ENCODE measurements at places on chromosomes 5 and 9.

DNA sequence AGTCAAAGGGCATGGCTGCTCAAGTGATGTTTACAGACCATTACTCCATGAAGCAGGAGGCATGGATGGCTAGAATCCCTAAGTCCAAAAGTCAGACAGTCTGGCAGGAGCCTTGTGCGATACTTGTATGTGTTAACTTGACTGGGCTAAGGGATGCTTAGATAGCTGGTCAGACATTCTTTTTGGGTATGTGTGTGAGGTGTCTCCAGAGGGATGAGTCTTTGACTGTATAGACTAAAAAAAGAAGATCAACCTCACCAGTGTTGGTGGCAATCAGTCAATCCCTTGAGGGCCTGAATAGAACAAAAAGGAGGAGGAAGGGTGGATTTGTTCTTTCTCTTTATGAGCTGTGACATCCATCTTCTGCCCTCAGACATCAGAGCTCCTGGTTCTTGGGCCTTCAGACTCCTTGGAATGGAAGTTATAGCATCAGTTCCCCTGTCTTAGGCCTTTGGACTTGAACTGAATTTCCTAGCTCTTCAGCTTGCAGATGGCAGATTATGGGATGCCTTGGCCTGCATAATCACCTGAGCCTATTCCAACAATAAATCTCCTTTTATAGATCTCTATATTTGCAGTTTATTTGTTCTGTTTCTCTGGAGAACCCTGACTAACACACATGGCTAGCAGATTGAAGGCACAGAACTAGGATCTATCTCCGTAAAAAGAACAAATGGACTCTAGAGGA lies 9.7 kb upstream of the HSPB3 start:
- DNase-seq = no peak

DNA sequence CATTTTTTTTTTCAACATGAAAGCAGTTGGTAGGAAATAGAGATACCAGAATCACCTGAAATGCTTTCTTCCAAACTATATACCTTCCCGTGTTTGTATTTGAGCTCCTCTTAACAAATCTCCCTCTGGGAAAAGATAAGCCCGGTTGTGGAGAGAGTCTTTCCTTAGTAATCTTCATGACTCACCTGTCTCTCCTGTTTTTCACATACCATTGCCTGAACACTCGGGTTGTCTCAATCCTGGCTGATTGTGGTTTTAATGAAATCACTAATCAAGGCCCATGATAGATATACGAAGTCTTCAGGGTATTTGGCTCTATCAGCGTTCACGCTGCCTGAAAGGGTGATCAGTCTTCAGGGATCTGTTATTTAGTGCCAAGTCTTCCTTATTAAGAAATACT lies 136.7 kb downstream of the MAN2A1 start:
- no peak for DNase-seq

GRCh38 chr9:116701940-116702642 lies 15.0 kb downstream of the TRIM32 start:
- DNase-seq = no peak

DNA sequence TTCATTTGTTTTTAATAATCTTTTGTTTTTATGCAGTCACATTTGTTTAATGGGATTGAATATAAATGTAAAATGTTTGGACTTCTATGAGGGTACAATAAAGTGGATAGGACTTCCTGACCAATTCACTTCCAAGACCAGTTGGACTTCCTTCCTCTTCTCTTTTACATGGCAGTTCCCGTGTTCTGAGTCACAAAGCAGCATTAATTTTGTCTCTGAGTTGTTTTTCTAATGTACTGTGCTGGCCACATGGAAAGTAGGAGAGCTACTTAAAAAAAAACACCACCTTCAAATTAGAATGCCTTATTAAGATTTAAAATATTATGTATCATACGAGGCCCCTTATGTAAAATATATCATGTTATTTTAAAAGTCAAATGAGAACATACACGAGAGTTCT lies 87.3 kb downstream of the CCDC171 start:
- DNase-seq = no peak

DNA sequence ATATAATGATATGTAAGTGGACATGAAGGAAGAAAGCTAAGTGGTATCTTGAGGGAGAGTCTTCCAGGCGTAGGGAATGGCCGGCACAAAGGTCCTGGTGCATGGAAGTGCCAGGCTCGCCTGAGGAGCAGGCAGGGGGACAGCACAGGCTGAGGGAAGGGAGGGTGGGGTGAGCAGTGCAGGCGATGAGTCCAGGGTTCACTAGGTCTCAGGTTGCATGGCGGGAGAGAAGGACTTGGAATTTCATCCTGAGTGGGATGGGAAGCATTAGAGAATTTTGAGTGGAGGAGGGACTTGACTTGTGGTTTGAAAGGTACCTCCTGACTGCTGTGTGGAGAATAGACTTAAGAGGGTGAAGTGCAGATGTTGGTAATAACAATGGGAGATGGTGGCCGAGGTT lies 268.9 kb downstream of the ARHGEF28 start:
- no peak for DNase-seq

DNA sequence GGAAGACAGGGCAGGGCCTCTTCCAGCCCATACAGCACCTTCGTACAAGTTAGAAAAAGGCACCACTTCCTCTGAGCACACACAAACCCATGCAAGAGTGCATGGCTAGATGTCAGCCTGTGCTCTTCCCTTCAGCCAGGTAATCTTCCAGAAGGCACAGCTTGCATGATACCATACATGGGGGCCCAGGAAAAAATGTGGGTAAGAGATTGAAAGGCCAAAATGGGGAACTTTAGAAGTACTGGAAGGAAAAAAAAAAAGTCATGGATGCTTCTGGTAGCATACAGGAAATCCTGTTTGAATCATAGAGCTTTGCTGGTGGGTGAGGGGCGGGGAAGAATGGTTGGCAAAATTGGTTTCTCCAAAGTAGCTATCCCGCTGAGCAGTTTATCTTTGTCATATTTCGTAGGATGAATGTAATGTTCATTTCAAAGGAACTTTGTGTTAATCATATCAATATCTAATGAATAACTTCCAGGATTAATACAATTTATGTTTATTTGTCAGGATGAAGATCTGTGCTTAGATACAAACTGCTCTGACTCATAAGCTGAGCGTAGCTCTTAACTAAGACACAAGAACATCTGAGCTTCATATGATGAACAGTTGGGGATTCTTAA lies 78.2 kb upstream of the MAP3K1 start:
- no peak for DNase-seq

DNA sequence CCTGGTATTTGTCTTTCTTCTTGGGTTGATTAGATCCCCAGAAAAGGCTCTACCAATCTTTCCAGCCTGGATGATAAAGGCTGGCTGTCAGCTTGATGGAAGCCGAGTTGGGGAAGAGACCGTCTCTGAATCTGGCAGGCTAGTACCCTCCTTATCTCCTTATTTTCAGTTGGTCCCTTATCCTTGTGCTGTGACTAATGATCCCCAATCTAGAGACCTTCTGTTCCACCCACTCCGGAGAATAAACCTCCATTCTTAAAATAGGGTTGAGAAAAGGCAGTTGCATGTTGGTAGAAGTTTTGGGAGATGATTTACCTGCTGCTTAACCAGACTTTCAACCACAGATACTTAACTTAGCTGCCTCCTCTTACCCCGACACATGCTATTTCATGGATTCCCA lies 52.3 kb downstream of the PRKACG start:
- DNase-seq = no peak

GRCh38 chr5:5377780-5378179 lies 44.7 kb upstream of the ICE1 start:
- DNase-seq = no peak

DNA sequence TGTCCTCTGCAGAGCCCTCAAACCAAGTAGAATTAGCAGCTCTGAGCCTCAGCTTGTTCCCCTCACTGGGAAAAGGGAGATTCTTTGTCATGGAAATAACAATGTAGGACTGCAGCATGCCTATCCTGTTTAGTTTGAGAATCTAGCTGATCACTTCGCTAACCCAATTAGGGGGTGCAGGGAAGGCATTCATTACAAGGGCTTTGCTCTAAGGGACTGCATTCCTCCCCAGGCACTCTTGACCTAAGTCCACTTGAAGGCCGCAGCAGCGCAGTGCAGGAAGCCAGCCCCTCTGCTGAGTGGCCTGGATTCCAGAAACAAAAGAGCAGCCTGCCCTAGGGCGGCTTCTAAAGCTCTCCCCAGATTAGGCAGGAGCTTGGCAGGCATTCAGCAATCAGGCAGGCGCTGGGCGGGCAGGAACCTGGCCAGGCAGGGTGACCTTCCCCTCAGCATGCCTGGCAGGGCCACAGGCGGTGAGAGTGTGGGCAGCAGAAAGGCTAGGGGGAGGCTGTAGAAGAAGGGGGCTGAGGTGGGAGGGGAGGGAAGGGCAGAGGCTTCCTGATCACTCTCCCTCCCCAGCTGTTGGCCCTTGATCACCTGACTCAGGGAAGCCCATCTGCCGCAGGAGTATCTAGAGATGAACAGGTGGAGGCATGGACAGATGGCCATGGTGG lies 24.8 kb downstream of the CCNJL start:
- DNase-seq = no peak

DNA sequence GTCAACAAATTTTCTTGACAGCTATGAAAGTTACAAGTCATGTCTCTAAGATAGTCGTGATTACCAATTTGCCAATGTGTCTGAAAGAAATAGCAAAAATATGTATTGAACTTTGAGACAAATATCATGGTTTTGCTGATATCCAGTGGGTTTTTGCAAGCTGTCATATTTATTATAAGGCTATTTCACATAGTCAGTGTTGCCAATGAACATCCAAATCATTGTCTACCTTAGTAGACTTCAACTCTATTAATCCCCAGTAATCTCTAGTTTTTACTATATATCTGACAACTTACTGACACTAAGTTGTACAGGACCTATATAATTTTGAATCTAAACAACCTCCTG lies 203.2 kb downstream of the TSSK1B start:
- DNase-seq = no peak

GRCh38 chr5:132641241-132641723 lies 16.7 kb upstream of the IL13 start:
- no peak for DNase-seq

DNA sequence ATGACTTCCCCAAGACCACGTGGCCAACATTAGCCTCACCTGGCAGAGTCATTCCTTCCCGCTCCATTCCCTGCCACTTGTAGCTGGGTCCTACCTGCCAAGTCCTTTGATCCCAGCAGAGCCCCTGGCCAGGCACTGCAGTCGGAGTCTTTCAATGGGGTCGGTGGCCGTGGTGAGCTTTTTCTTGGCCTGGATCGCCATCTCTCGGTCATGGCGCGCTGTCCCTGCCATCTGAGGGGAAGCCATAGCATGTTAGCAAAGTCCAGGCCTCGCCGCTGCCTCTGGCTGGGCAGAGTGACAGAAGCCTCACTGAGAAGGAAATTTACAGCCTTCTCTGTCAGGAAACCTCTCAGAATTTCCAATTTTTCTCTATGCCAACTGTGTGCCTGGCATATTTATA lies 17.5 kb downstream of the CAPSL start:
- DNase-seq = no peak

- DNase-seq = no peak
Observed at GRCh38 chr9:89922099-89922498, 317.3 kb downstream of the GADD45G start.

DNA sequence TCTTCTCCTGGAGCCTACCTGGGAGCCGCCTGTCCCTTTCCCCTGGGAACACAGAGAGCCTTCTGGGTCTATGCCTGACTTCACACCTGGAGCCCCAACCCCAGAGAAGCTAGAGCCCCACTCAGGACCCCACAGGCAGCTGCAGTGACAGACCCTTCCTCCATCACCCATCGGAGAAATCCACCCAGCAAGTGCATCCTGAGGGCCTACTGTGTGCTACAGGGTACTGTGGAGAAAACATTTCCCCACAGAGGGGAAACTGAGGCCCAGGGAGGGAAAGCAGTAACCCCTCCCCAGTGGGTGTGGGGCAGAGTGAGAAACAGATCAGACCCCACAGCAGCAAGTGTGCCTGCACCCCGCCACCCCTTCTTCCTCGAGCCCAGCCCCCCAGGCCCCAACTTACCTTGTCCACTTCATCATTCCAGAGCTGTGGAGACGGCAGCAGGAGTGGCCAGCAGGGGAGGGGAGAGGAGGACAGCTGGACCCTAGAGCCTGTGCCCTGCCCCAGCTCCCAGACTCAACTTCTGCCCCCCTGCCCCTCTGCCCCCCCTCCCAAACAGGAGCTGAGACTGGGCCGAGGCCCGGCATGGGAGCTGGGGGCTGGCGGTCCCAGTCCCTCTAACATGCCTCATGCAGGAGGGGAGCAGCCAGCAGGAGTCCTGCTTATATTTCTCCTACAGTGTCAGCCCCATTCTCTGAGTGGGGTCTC lies 17.7 kb downstream of the SH3GLB2 start:
- DNase-seq = no peak

DNA sequence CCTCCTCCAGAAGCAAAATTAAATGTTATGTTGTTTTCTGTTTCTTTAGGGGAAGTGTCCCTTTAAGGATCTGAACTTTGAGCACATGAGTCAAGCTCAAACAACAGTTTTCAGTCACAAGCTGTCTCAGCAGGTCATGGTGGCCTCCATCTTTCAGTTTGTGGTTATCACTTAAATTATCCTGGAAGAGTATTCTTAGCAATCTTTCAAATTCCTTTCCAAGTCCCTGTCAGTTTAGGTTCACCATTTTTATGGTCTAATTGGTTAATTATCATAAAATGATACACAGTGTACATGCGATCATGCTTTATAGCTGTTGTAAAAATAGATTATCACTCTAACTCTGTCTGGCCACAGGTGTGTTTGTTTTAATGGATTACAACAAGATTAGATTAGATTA lies 43.1 kb upstream of the SELENOP start:
- no peak for DNase-seq

DNA sequence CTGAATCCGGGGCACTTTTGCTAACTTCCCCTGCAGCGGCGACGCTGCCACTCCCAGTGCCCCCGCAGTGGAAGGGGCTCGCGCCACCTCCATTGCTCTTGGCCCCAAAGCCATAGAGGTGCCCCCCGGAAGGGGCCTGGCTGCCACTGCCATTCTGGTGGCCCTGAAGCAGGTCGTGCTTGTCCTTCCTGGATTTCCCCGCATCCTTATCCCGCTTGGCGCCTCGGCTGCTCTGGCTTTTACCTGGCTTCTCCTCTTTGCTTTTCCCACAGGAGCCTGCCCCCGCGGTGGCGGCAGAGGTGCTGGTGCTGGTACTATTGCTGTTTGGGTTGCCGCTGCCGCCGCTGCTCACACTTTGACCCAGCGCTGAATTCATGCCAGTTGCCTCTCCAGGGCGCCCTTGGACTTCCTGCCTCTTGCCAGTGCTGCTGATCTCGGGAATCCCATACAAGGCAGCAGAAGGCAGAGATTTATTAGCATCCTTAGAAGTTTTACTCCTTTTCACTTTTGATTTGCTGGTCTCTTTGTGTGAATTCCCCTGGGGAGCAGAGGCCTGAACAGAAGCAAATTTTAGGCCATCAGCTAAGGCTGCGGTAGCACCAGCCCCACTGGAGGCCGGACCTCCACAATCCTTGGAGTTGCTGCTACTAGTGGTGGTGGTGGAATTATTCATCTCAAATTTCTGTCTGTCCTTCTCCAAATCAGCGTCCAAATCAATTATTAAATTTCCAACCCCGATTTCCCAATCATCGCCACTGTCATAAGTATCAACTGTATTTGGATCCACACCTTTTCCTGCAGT lies 2.1 kb downstream of the ZNF608 start:
- DNase-seq = no peak

DNA sequence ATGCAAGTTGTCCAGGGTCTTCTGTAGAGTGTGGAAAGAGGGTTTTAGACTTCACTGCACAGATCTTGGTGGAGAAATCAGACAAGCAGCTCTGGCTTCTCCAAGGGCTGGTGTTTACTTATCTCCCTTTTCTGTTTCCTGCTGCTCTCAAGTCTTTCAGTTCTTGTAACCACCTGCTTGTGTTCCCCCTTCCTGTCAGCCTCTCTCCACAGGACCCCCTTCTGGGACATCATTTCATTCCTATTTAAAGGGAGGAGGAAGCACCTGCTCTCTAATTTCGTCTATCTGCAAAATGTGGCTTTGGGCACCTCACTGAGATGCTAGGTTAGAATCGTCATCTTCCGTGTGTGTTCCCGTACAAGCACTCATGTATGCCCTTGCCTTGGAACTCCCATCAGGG lies 636.2 kb downstream of the MTRR start:
- no peak for DNase-seq

Measured in activated CD8-positive, alpha-beta memory T cell treated with anti-CD3 and anti-CD28 coated beads for 1 hour (primary cell).